ENCODE measurements at places on chromosomes 13 and 19.

GRCh38 chr19:49930483-49931011, 1.2 kb upstream of the NUP62 start:
- peak; percentile 12 for DNase-seq

- DNase-seq, result no peak
Measured at GRCh38 chr19:15316498-15316897, 15.8 kb downstream of the BRD4 start.

- DNase-seq, result no peak
Measured at GRCh38 chr13:75902166-75903104, 266.3 kb downstream of the LMO7 start.

DNA sequence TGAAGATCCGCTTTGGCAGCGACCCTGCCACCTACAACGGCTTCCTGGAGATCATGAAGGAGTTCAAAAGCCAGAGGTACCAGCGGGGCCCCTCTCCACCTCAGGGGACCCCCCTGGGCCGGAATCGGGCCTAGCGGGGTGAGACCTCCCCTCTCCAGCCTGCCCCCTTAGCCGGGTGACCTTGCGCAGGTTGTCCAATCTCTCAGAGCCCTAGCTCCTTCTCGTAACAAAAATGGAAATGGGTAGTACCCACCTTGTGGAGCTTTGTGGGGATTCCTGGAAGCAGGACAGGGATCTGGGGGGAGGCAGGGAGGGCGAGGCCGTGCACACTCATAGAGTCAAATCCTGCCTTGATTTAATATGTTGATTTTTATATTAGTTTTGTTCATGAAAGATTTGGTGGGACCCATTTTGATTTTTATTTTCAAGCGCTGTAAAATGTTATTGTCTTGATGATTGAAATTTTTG, 658 bp downstream of the SIN3B start:
- DNase-seq, result no peak

DNA sequence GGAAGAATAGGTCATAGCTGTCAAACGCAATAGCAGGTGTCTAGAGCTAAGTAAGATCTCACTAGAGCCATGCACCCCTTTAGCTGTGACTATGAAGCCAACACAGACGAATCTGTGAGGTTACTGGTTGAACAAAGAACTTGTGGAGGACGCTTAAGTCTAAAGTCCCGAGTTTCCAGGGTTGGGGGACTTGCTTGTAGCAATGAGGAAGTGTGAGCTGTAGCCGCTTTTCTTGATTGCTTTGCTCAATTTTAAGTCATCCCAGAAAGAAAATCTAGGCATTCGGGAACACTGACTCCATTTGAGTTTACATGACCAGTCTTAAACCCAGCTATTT, 1.6 kb downstream of the GPC5 start:
- DNase-seq, result no peak

Data from naive thymus-derived CD8-positive, alpha-beta T cell (primary cell).